CD4-positive, CD25-positive, alpha-beta regulatory T cell (primary cell): ENCODE measurements at places on chromosomes 5 and 9. TPM values are rescaled to one million over a fixed set of nuclear protein-coding genes. Genes with fewer than 3 reads are reported as not detected.

Gene HCN1
- not detected for polyA plus RNA-seq

Gene PDE8B
- not detected for polyA plus RNA-seq

Gene RNF183
- polyA plus RNA-seq = not detected

- no peak for DNase-seq
Observed at GRCh38 chr5:27392716-27393115, 354.3 kb upstream of the CDH9 start.

DNA sequence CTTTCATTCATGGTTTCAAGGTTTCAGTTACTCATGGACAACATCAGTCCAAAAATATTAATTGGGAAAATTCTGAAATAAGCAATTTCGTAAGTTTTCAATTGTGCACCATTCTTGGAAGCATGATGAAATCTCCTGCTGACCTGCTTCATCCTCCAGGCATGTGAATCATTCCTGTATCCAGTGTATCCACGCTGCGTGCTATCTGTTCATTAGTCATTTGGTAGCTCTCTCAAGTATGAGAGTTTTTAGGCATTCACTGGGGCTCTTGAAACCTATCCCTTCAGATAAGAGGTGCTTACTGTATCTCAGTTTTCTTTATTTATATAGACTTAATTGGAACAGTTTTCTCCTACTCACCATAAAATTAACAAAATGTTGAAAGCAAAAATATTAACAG lies 293.0 kb downstream of the CDH12 start:
- no peak for DNase-seq

DNA sequence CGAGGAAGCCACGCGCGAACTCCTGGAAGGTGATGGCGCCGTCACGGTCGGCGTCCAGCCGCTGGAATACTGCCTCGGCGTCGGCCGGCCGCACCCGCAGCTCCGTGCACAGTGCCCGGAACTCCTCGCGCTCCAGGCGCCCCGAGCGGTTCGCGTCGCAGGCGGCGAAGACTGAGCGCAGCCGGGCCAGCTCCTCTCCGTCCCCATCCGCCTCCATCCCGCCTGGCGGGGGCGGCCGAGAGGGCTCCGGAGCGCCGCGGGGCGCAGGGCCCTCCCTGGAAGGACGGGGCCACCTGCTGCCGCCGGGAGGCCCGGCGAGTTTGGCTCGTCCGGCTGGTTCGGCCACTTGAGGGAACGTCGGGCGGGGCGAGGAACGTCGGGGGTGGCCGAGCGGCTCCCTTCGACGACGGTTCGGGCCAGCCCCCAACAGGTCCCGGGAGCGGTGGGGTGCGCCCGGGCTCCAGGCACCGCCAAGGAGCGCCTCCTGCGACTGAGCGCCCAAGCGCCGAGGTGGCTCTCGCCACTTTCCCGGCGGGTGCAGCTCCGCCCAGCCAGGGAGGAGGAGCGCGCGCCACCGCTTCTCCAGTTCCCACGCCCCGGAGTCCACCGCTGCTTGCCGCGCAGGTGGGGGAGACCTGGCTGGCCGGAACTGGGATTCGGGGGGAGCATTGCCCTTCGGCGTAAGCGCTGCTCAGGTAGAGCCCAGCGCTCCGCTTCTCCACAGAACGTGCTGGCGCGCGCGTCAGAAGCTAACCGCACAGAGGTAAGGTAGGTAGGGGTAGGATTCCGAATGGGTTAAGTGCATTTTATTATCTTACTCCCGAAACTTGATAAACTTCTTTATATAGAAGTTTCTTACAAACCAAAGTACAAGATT lies at the start of gene RASEF:
Gene RASEF, minus strand, starts transcription at position 492 of the 877 bp plus-strand sequence. Its CDS starts 275 bp downstream, at position 217.
- DNase-seq = no peak

GRCh38 chr5:135623186-135623715 lies 44.5 kb upstream of the CXCL14 start:
- no peak for DNase-seq

DNA sequence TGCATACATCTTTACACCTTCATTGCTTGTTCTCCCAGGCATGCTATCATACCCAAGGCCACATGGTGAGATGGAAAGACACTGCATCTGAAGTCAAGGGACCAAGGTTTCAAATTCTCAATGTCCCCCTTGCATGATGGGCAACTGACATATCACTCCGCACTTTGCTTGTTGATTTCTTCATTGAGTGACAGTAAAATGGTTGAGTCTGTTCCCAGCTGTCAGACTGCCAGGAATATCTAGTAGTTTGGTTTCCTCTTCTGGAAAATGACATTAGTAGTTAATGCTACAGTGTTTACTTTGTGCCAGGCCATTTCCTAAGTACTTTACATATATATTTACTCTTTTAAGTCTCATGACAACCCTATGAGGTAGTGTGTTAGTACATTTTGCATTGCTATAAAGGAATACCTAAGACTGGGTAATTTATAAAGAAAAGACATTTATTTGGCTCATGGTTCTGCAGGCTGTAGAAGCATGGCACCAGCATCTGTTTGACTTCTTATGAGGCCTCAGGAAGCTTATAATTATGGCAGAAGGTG lies 114.4 kb downstream of the PCSK1 start:
- DNase-seq = no peak

- DNase-seq = no peak
Observed at GRCh38 chr5:96506376-96506775, 73.3 kb upstream of the PCSK1 start.
